GM12892 (cell line): ENCODE measurements at places on chromosomes 3 and 15.
A peak's percentile ranks its signal among the peaks of the same experiment; 100 is the strongest.

DNA sequence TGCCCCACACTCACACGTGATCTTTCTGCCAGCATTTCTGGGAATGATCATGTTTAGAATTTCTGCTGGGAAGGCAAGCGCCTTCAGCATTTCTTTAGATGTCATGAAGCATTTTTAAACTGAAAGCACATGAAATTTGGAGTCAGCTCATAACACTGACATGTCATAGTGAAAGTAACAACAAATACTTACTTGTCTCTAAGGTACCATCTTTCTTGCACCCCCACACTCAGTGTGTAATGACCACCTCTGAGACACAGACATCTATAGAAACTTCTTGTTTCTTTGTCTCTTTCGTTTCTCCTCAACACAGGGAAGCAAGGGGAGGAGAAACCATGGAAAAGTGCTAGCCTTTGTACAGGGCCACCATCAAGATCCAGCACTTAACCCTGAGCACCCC is 171.7 kb downstream of the RORA start:
- DNase-seq: no peak

- DNase-seq: no peak
These were observed 424.8 kb downstream of the LPP start for GRCh38 chr3:188578576-188579363.

DNA sequence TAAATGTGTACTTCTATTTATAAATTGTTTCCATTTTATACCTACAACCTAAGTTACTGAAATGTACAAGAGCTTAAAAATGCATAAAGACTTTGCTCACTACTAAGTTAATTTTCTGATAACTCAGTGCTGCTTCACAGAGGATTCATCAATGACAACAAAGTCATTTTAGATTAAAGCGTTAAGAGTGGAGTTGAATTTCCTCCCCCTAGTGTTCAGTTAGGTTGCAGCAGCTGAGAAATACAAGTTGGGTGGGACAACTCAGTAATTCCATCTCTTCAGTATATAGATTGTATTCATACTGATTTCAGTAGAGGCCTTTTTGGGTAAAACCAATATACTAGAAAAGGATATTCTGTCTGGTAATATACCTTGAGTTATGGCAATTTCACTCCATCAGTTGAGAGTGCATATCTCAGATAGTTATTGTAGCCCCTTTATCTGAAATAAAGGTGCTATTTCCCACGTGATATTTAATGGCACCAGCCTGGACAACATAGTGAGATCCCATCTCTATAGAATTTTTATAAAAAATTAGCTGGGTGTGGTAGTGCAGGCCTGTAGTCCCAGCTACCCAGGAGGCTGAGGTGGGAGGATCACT is 6.9 kb upstream of the RPL35A start:
- no peak for DNase-seq

DNA sequence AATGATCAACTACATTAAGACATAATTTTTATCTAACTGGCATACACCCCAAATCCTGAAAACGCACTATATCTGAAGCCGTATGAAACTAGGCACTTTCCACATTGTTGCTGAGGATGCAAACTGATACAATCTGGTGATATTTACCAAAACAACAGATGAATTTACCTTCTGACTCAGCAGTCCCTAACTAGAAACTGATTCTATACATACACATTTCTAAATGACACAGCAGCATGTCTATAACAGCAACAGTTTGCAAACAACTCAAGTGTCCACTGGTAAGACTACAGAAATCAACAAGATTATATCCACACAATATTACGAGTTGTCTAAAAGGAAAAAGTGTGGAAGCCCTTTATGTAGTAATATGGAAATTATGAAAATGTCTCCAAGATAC is 22.9 kb downstream of the SECISBP2L start:
- DNase-seq: no peak

- DNase-seq: no peak
These were observed 34.7 kb upstream of the GCSAM start for GRCh38 chr3:112167758-112168157.

- DNase-seq: no peak
These were observed 619.5 kb upstream of the TBL1XR1 start for GRCh38 chr3:177816667-177817208.

- DNase-seq: no peak
These were observed 210.8 kb downstream of the CGGBP1 start for GRCh38 chr3:87848003-87848402.

- DNase-seq: no peak
These were observed 21.1 kb upstream of the TNK2 start for GRCh38 chr3:195929452-195929851.

DNA sequence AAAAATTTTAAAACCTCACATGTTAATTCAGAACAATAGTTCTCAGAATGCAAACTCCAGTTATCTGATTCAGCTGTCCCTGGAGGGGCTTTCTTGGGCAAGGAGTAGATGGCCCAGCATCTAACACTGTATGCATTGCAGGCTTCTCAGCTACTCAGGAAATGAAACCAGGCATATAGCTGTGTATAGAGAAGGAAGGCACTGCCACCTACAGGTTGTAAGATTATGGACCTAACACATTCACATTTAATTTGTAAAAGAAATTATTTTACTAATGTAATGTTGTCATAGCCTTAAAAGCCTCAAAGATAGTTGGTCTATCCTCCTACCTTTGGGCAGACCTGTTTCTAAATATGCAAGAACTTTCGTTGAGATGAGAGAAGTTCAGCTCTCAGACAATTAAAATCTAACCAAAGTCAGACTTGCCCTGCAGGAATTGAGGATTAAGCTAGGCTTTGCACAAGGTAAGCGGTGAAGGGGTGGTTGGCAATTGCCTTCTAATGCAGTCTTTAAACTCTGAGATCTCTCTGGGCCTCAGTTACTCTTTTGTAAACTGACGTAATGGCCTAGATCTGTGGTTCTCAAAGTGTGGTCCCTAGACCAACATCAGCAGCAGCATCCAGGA is 132.8 kb upstream of the SLC24A5 start:
- DNase-seq: no peak

DNA sequence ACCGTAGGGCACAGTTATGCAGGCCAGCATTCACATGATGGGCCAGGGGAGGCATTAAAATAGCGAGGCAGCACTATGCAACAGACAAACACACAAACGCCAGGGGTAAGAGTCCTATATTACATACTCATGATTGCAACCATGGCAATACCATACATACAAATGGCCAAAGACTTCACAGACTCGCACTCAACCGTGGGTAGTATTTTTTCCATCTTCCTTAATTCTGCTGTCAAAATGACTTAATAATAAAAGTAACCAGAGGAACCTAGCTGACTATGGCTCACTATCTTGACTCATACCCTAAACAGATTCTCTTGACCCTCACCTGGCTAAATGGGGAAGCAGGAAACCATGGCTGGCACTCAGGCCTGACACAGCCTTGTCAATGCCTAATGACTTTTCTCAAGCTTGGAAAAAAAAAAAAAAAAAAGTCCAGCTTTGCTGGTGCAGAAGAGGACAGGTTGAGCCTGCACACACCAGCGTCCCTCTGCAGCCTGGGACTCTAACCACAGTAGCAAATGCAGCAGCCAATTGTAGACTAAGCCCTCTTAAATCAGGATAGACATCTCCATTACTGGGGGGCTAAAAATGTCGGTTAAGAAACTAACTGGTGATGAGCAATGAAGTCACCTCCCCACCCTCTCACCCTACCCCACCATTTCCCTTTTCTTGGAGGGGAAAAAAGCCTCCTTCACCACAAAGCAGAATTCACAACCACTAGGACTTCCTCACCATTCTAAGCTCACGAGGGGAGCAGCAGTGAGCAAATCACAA is 23.1 kb downstream of the CCDC12 start:
- DNase-seq: no peak

DNA sequence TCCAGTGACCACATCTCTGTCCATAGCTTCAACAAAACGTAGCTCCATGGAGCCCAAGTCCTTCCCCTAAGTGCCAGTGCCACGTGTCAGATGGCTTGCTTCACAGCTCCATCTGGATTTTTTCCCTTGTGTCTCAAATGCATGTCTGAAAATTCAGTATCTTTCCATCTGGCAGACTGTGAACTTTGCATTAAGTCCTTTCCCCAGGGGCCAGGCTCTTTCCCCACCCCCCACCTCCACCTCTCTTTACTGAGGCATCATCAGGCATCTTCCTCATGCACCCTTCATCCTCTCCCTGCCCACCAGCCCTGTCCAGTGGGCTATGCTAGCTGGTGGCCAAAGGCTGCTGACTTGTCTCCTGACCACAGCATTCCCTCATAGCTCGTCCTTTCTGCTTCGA is 53.7 kb downstream of the PDIA5 start:
- DNase-seq: no peak

GRCh38 chr3:31878231-31878838 is 102.7 kb downstream of the OSBPL10 start:
- no peak for DNase-seq

- no peak for DNase-seq
These were observed 60.5 kb upstream of the BCL6 start for GRCh38 chr3:187805774-187806173.

DNA sequence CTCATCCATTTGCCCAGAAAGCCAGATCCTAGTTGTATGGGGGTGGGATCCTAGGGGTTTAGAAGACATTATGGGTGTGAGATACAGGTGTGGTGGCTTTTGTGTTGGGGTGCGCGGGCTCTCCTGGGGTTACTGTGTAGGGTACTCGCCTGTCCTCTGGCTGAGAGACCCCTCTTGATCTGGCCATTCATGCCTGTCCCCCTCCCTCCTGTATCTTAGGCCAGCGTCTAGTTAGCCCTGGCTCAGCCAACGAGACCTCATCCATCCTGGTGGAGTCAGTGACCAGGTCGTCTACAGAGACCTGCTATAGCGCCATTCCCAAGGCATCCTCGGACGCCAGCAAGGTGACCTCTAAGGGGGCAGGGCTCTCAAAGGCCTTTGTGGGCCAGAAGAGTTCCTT is 41.4 kb downstream of the DNASE1L3 start:
- no peak for DNase-seq

GRCh38 chr3:13595485-13595884 is 46.6 kb downstream of the FBLN2 start:
- no peak for DNase-seq

GRCh38 chr3:16608816-16609215 is 3.6 kb upstream of the DAZL start:
- no peak for DNase-seq

DNA sequence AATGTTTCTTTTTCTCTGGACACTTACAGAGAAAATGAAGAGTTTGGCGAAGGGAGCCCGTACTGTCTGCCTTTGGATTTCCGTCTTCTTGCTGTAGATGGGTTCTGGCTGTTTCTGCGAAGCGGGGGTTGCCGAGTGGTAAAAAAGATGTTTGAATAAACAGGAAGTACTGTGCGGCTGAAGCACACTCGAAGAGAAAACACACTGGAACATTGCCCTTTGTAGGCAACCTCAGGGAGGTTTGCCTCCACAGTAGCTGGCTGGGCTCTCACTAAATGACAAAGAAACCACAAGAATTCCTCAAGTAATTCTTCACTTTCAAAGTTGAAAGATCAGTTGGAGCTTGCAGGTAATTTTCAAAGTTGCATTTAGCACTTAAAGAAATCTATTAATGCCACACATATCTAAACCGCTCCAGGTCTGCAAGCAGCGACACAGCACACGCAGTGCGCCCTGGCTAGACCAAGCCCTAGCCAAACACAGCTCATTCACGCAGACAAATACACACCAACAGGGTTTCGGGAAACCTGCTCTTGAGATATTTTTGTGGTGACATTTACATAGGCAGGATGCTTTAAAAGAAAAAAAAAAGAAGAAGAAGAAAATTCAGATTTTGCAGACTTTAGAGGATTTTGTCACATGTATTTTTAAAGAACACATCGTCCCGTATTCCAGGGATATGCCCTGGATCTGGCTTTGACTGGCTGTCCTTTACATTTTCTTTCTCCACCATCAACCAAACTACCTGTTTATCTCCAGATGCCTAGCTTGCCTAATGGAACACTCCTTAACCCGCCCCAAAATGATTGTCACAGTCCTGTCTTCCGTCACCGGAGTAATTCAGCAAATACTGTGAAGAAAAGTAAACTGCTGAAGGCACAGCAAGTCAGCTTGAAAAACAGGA is 452.8 kb downstream of the FOXP1 start:
- no peak for DNase-seq

GRCh38 chr3:133573054-133573628 is 345 bp upstream of the CDV3 start:
- DNase-seq: peak; percentile 61

DNA sequence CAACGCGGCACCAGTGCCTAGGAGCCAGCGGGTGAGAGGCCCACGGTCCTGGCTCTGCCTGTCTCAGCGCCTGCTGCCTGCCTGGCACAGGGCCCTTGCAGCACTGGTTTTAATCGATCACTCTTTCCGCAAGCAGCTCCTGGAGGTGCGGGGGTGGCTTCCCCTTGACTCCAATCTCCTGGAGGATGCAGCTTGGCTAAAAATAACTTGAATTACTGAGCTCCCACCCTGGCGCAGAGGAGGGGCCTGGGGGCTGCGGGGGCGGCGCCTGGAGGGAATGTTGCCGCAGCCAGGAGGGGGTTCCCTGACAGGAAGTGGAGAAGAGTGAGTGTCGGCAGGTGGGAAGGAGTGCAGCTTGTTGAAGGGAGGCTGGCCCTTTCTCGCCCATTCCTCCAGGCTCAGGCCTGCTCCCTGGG is 9.9 kb upstream of the RPL29 start:
- DNase-seq: no peak

- no peak for DNase-seq
These were observed 86.4 kb downstream of the LRTM1 start for GRCh38 chr3:54841471-54841870.

DNA sequence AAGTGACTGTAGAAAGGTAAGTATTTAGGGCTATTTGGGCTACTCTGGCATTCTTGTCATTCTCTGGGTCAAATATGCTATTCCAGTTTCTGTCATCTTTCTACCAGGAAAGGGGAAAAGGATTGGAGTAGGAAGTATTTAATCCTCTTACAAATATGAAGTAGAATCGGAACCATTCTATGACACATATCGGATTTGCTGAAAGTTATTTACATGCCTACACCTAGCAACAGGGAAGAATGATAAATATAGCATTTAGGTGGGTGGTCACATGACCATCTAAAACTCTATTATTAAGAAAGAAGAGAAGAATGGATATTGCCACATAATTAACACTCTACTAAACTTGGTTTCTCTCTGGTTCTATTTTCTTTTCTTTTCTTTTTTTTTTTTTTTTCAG is 1353.1 kb downstream of the ZPLD1 start:
- DNase-seq: no peak

DNA sequence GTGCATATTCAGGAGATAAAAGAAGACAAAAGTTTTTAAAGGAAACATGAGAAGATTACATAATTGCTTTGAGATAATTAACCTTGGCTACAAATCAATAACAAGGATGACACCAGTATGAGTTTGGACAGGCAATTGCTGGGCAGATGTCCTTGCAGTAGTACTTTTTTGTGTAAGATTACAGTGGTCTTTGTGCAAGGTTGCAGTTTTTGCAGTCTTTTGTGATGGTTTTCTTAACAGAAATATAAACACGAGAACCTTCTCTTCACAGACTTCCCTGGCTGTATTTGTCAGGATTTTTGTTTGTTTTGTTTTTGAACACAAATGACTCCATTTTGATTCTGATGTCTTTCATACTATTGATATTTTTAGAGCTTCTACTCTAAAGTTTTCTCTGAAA is 128.3 kb upstream of the ALCAM start:
- DNase-seq: no peak
